ENCODE measurements at places on chromosomes 1 and 21. TPM values are rescaled to one million over a fixed set of nuclear protein-coding genes. Genes with fewer than 3 reads are reported as not detected.

GRCh38 chr1:220157738-220158137 is 63.8 kb downstream of the IARS2 start:
- no peak for DNase-seq
- peaks cover 33% of the 10 kb centered on the region for H3K36me3 ChIP-seq
- H3K4me1 ChIP-seq: peaks cover 2% of the 10 kb centered on the region
- no peak overlapping the region for H3K4me3 ChIP-seq
- no peaks in the 10 kb centered on the region for H3K27me3 ChIP-seq

DNA sequence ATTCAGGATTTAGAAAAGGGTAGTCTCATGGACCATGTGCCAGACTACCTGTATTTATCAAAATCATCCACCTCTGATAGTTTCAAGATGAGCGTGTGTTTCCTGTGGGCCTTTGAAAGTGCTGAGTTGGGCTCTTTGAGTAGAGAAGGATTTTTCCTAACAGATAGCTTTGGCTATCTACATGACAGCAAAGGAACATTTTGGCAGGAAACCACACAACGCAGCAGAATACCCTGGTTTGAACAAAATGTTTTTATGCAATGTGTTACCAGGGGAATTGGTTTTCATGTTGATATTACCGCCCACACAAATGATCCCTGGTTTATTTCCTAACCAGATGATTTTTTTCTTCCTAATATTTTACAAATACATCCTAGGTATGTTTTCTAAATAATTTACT is 431.4 kb downstream of the NEGR1 start:
- H3K4me3 ChIP-seq: no peak overlapping the region
- no peaks in the 10 kb centered on the region for H3K27me3 ChIP-seq
- H3K4me1 ChIP-seq: no peaks in the 10 kb centered on the region
- no peaks in the 10 kb centered on the region for H3K36me3 ChIP-seq
- DNase-seq: no peak
- H3K27ac ChIP-seq: no peak overlapping the region

Gene AMY2A
- total RNA-seq: not detected

Gene IL19
- total RNA-seq: not detected
